Left ventricle myocardium inferior (tissue), 1 donor: ENCODE measurements at places on chromosomes 13 and 19.

- H3K4me3 ChIP-seq = no peak overlapping the region
- H3K36me3 ChIP-seq = no peaks in the 10 kb centered on the region
- H3K27me3 ChIP-seq = peaks cover 11% of the 10 kb centered on the region
- H3K27ac ChIP-seq = no peak overlapping the region
- no peak for DNase-seq
Observed at GRCh38 chr13:60178327-60178726, 14.6 kb upstream of the DIAPH3 start.

DNA sequence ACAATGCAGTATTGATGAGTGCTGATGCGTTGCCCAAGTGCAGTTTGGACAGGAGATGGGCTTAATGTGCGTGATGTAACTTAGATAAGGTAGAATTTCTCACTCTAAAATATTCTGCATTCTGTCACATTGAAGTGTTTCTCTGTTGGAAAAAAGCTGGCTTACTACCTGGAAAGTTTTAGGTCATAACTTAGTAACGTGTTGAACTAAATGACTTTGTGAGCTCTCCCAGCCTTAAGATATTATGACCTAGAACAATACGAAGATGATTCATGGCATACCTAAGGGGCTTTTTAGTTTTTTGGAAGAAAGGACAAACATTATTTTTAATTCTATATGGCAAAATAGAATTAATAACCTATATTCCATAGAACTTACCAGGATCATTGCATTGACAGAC lies 9.0 kb downstream of the UFM1 start:
- H3K36me3 ChIP-seq = peaks cover 66% of the 10 kb centered on the region
- H3K27ac ChIP-seq = no peak overlapping the region
- no peak overlapping the region for H3K4me3 ChIP-seq
- no peak for DNase-seq
- H3K4me1 ChIP-seq = peaks cover 29% of the 10 kb centered on the region

GRCh38 chr19:48966541-48967345 lies 1.6 kb downstream of the FTL start:
- peak overlapping the region; percentile 94 for H3K27ac ChIP-seq
- DNase-seq = no peak
- H3K4me3 ChIP-seq = peak overlapping the region; percentile 88
- peaks cover 88% of the 10 kb centered on the region for H3K4me1 ChIP-seq

GRCh38 chr19:27652281-27652680 lies 1560.7 kb downstream of the UQCRFS1 start:
- no peak for DNase-seq
- H3K27me3 ChIP-seq = no peaks in the 10 kb centered on the region
- no peaks in the 10 kb centered on the region for H3K36me3 ChIP-seq
- no peak overlapping the region for H3K27ac ChIP-seq
- H3K4me1 ChIP-seq = peaks cover 15% of the 10 kb centered on the region

- no peak overlapping the region for H3K4me3 ChIP-seq
- no peaks in the 10 kb centered on the region for H3K27me3 ChIP-seq
- H3K36me3 ChIP-seq = peaks cover 3% of the 10 kb centered on the region
- H3K27ac ChIP-seq = peak overlapping the region; percentile 7
- H3K4me1 ChIP-seq = peaks cover 18% of the 10 kb centered on the region
Observed at GRCh38 chr13:41596190-41596589, 138.8 kb downstream of the RGCC start.
